ENCODE measurements at places on chromosomes 2 and 18.

DNA sequence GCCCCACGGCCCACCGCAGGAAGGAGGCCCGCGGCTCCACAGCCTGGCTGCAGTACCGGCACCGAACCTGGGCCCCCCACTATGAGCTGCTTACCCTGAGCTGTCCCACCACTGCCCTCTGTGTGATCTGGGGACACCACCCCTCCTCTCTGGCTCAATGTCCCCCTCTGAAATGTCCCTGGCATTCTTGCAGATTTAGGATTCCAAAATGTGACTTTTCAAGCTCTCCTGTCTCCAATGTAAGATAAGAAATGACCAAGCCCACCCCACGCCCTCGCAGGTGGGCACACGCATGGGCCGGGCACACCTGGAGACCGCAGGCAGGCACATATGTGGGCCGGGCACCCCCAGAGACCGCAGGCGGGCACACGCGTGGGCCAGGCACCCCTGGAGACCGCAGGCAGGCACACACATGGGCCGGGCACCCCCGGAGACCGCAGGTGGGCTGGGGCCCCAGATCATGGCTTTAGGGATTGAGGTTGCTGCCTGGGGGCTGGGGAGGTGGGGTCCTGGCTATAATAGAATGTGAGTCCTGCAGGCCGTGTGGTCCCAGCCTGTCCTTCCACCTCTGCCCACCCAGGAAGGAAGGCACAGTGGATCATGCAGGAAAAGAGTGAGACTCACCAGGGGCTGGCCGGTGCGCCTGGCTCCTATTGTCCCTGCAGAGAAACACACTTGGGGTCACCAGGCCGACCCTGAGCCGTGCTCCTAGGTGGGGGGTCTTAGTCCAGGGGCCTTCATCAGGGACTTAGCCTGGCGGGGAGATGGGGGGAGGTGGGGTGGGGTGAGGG lies 7.2 kb downstream of the PDCD1 start:
- no peak for DNase-seq

DNA sequence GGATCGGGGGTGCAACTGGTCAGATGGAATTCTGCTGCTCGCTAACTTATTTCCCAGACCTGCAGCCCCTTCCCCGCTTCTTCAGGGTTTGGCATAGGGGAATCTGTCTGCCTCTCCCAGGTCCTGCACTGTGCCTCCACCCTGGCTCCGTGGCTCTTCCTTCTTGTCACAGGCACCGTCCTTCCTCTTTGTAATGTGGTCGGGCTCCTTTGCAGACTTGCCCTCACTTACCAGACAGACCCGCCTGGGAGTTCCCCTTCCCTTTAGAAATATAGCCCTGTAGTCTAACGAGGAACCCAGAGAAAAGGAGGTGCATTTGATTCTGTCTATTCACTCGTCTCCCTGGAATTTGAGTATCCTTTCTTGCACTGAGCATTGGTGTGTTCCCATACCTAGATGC lies 63.9 kb upstream of the PAX8 start:
- no peak for DNase-seq

GRCh38 chr2:191803007-191803406 lies 43.9 kb downstream of the CAVIN2 start:
- no peak for DNase-seq

DNA sequence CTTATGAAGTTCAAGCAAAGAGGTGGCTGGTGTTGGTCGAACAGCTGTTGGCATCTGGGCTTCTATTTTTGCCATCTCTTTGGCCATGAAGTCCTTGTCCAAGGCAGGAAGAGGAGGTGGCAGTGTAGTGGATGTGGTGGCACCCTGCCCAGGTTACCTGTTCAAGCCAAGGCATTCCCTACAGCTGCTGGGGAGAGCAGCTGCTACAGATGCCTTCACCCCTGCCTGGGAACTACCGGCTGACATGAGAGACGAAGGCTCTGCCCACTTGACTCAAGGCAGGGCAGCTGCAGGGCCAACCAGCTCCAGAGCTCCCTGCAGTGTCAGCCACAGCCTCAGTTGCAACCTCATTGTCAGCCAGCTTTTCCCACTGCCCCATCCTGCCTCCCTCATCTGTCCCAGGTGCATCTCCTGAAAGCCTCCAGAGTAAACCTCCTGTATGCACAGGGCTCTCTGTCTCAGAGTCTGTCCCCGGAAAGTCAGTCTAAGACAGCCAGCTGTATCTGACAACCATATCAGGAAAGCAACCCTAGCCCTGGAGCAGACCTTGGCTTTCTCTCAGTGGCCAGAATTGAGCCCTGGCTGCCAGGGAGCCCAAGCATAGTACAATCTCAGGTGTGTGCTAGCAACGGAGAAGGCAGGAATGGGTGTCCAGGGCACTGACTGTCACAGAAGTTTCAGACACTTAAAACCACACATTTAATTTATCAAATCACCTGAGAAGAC lies 115.9 kb downstream of the RPIA start:
- DNase-seq = no peak

DNA sequence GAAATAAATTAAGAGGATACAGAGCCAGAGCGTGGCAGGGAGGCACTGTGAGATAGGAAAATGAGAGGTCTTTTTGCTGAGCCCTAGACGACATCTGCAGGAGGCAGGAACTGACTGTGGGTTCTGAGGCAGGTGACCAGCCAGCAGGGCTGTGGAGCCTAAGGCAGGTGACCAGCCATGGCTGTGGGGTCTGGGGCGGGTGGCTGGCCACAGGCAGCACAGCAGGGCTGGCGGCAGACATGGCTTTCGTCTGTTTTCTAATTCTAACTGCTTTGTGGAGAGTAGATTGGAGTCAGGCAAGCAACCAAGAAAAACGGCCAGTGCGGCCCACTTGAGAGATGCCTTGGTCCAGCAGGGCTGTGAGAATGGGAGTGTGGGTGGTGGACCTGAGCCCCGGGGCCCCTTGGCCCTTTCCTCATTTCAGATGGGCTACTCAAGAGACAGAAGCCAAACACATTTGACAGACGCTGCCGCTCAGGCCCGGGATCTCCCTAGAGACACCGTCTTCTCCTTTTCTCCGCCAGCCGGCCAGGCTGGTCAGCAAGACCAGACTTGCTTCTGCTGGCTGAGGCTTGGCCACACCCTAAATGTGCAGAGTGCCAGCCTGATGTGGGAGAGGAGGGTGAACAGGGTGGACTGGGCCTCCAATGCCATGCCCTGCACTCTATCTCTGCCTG lies 19.7 kb upstream of the GNAL start:
- DNase-seq = no peak

- no peak for DNase-seq
These were observed 104.4 kb downstream of the POLR1A start for GRCh38 chr2:86001326-86001725.
